Upper lobe of left lung (tissue), 6 donors: ENCODE measurements at places on chromosomes 7 and 10. TPM values are rescaled to one million over a fixed set of nuclear protein-coding genes. Genes with fewer than 3 reads are reported as not detected.

- DNase-seq, result no peak
These were observed 22.3 kb upstream of the TSPAN33 start for GRCh38 chr7:129122078-129122750.

- peak; percentile 44 for DNase-seq
These were observed 4.5 kb downstream of the TNS3 start for GRCh38 chr7:47577321-47577919.

- DNase-seq, result no peak
These were observed 868.3 kb downstream of the DNAJB9 start for GRCh38 chr7:109437957-109438356.

NME8 gene
- total RNA-seq, result 6.3 TPM

GRCh38 chr7:124155432-124156022 is 122.7 kb upstream of the TMEM229A start:
- no peak for DNase-seq

- no peak for DNase-seq
These were observed 290.2 kb downstream of the KLF6 start for GRCh38 chr10:3494838-3495230.

SCIN gene
- total RNA-seq, result 9.3 TPM

PTPRE gene
- total RNA-seq, result 63.9 TPM

AMPH gene
- 3.1 TPM for total RNA-seq

DNA sequence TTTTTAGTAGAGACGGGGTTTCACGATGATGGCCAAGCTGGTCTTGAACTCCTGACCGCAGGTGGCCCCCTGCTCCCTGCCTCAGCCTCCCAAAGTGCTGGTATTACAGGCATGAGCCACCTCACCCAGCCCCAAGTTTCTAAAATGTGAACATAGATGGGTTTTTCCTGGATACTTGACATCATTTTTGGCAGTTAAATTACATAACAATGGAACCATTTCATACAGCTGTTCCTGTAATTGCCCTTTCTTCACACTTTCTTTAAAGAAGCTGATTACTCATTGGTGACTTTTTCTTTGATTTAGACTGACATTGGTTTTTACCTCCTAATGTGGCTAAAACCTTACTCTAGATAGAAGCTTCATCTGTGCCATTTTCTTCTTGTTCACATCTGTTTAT is 5.9 kb downstream of the ZKSCAN1 start:
- no peak for DNase-seq

- DNase-seq, result no peak
These were observed 25.8 kb upstream of the FAM13C start for GRCh38 chr10:59387951-59388670.

DNA sequence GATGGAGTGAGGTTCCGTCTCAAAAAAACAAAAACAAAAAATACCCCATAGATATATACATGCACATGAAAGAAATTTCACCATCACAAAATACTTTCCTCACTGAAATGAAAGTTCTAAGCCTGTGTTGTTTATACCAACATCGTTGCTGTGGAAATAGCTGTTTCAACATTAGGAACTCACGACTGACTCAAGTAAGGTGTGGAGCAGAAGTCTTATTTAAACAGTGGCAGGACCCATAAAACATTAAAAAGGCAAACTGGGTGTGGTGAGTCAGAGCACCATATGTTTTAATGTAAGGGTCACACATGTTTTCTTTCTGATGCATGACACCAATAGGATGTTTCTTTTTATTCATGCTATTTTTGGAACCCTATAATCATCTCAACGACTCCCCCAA is 48.3 kb downstream of the BAIAP2L1 start:
- DNase-seq, result no peak

- no peak for DNase-seq
These were observed 176.9 kb downstream of the PLXNA4 start for GRCh38 chr7:132399367-132399766.

GRCh38 chr10:121935702-121936101 is 7.9 kb upstream of the ATE1 start:
- no peak for DNase-seq

RSPH10B2 gene
- total RNA-seq, result 2.9 TPM

DNA sequence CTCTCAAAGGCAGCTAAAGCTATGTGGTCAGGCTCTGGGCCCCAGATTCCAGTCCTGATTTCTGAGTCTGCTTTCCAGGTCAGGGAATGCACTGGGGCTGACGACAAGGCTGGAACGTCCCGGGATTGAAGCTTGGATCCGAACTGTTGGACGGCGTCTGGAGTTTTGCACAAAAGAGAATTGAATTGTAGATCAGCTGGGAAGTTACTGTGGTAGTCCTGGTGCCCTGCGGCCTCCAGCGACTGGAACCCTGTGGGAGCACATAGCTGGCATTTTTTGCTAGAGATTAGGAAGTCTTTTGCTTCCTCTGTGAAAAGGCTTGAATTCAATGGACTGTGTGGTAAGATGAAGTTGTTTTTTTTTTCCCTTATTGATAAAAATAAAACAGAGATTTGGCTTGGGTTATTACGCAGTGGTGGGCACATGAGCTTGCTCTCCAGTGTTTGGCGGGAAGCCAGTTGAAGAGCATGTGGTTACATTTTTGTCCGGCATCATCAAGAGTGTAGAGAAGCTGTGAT is at the start of gene HK1:
HK1 (plus strand) TSS at position 51 of the 518 bp plus-strand sequence.
- DNase-seq, result no peak

COL26A1 gene
- total RNA-seq, result 0.30 TPM

SNX10 gene
- 36.8 TPM for total RNA-seq

DNA sequence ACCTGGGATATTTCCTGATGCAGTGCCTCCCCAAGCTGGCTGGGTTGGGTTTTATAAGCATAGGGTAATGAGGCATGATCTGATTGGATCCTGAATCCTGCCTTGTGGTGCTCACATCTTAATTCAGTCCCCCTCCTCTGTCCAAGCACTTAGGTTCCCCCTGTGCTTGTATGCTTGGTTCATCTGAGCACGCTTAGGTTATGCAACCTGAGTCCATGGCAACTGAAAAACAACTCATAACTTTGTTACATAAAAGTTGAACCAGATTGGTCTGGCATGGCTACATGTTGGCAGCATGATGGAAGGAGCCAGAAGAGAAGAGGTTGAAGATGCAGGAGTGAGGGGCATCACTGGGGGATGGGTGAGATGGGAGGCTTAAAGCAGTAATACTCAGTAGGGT is 57.3 kb upstream of the OSBPL3 start:
- DNase-seq, result no peak

- no peak for DNase-seq
These were observed 73.0 kb downstream of the UBE3C start for GRCh38 chr7:157211690-157212089.

- DNase-seq, result no peak
These were observed 140.7 kb upstream of the LYZL2 start for GRCh38 chr10:30770229-30770628.

ABHD11 gene
- 20.7 TPM for total RNA-seq

DNA sequence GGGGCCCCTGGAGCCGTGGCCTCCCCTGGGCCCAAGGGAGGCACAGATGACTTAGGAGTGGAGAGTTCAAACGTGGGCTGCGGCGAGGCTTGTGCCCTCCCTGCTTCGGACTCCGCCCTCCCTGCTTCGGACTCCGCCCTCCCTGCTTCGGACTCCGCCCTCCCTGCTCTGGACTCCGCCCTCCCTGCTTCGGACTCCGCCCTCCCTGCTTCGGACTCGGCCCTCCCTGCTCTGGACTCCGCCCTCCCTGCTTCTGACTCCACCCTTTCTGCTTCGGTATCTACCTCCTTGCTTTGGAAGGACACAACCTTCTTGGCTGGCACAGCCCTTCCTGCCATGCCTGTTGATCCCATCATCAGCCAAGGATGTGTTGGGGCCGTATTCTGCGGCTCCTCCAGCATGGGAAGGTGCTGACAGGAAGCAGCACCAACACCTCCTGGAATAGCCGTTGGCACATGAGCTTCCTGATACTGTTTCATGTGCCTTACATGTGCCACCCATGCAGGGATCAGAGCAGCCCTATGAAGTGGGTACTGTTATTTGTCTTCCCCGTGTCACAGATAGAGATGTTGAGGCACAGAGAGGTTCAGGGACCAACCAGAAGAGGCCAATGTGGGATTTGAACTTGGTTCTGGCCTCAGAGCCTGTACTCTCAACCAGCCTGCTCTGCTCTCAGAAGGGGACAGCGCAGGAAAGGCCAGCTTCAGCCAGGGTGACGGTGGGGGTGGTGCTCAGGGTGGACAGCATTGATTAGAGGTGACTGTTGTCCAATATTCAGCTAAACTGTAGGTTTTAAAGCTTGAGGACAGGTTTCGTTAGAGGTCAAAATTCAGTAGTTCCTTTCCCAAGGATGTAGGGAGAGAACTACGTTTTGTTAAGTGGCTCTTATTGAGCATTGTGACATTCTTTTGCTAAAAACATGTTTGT is 114.5 kb downstream of the NKX6-2 start:
- DNase-seq, result peak; percentile 13

GRCh38 chr10:6202684-6203330 is at the start of gene PFKFB3:
PFKFB3 (plus strand) TSS chr10:6202932; CDS start chr10:6203261, 329 bp downstream.
- DNase-seq, result peak; percentile 99

GRCh38 chr7:35353481-35353880 is 99.6 kb upstream of the TBX20 start:
- DNase-seq, result no peak

DNA sequence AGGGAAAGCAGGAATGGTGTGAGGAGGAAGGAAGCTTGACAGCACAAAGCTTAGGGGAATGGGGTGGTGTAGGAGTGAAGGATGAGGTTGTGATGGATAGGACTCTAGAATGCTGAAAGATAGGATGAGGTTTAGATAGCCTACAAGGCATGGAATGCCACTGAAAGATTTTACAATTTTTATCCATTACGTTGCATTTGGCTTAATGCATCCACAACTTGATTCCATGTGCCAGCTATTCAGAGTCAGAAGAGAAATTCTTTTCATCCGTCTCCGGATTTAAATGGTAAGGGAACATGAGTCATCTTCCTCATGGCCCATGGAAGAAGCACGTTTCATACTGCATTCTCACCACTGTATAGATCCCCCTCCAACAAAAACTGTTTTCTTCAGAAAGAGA is 212.4 kb upstream of the BMPER start:
- no peak for DNase-seq

DNA sequence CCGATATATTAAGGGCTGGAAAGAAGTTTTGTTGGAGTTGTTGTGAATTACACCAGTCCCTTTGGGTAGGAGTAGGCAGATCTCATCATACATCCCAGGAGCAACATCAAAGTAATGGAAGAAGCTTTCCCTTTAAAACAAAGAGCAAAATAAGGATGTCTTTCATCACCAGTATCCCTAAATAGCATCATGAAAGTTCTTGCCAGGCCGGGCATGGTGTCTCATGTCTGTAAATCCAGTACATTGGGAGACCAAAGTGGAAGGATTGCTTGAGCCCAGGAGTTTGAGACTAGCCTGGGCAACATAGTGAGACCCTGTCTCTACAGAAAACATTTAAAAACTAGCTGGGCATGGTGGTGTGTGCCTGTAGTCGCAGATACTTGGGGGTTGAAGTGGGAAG is 38.7 kb downstream of the LRRC20 start:
- DNase-seq, result no peak

GPER1 gene
- total RNA-seq, result 7.8 TPM

GRCh38 chr10:65294329-65294728 is 1631.5 kb upstream of the LRRTM3 start:
- DNase-seq, result no peak

GRCh38 chr7:138887872-138888656 is 90.1 kb upstream of the ATP6V0A4 start:
- DNase-seq, result no peak

LRRC18 gene
- not detected for total RNA-seq

GRCh38 chr10:12769323-12770044 is 232.0 kb downstream of the CCDC3 start:
- no peak for DNase-seq

POR gene
- total RNA-seq, result 228 TPM

GRCh38 chr7:26443006-26443405 is 151.3 kb downstream of the SNX10 start:
- DNase-seq, result no peak

DNA sequence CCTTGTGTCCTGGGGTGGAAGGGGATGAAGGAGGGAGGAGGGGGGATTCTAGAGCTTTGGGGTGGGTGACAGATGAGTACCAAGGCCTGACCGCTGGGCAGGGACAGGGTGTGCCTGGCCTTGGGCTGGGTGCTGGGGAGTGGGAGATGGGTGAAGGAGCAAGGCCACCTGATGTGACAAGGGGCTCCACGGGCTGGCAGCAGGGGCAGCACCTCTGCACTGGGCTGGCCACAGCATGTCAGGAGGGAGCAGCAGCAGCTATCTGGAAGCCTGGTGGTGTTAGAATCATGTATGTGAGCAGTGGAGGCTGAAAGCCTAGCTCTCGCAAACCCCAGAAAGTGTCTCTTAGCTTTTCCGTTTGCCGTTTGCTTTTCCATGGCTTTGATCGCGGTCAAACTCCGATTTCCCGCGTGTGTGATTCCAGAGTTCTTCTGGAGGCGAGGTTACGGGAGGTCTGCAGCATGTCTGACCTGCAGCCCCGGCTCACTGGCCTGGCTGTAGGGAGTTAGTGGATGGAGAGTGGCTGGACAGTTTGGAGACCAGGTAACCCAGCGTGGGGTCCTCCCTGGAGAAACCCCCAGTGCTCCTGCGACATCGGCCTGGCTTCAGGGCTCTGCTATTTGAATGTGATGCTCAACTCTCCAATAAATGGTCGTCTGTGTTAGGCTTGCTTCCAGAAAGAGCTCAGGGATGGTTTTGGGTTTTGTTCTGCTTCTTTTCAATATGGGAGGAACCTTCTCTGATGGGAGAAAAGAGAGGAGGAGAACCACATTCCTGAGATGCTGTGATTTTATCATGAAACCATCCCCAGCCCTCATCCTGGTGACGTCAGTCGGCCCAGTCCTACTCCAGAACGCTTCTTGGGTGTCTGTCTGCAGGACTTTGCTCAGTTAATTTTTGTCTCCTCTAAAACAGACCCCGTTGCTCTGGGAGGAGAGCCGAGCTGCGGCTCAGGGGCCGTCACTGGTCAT is 105.5 kb downstream of the CUX1 start:
- DNase-seq, result no peak

ATG9B gene
- 0.46 TPM for total RNA-seq

GRCh38 chr10:12907656-12908055 is 93.9 kb downstream of the CCDC3 start:
- no peak for DNase-seq

PRSS2 gene
- total RNA-seq, result not detected

ELAPOR2 gene
- 60.8 TPM for total RNA-seq

PRR15 gene
- 13.5 TPM for total RNA-seq

LMBR1 gene
- total RNA-seq, result 159 TPM

LRMDA gene
- total RNA-seq, result 12.8 TPM

- DNase-seq, result no peak
These were observed 10.7 kb upstream of the HOXA13 start for GRCh38 chr7:27210441-27211083.

- no peak for DNase-seq
These were observed 175.2 kb downstream of the GRM3 start for GRCh38 chr7:86818903-86819302.

DNA sequence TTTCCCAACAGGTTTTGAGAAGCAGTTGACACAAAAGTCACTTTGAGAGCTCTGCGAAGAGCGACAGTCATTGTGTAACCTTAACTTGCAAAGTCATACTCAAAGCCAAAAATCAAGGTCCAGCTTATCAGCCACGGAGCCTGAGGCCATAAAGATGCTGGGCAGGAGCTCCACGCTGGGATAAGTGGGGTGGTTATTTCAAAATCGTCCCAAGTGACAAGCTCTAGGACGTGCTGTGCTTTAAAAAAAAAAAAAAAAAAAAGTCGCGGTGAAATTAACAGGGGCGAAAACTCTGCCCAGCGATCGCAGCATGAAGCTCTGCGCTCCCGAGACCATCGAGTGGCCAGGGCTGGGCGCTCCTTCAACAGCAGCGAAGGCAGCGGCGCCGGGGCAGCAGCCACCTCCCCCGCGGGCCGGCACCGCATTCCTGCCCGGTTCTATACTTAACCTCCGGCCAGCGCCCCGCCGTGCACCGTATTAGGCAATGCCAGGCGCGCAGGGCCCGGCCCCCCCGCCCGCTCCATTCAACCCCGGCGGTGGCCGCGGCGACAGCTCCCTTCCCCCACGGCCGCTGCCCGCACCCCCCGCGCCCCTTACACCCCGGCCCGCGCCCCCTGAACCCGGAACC is 657 bp downstream of the HACD1 start:
- DNase-seq, result peak; percentile 89
